GM06990 (cell line): ENCODE measurements at places on chromosomes 12 and 14.
A peak's percentile ranks its signal among the peaks of the same experiment; 100 is the strongest.

DNA sequence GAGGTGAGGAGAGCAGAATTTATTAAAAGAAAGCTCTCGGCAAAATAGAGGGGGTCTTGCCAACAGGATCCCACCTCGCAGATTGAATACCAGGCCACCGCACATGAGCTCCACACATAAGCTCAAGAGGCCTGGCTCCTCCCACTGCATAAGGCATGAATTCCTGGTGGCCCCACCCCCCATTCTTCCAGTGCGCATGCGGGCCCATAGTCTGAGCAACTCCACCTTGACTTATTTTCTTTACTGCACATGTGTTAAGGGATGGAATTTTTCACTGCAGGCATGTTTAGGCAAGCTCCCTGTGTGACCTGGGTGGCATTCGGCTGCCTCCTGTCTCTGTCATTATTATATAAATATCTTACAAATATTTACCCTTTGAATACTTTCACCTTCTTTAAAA lies 412.5 kb downstream of the RMST start:
- no peak for DNase-seq

DNA sequence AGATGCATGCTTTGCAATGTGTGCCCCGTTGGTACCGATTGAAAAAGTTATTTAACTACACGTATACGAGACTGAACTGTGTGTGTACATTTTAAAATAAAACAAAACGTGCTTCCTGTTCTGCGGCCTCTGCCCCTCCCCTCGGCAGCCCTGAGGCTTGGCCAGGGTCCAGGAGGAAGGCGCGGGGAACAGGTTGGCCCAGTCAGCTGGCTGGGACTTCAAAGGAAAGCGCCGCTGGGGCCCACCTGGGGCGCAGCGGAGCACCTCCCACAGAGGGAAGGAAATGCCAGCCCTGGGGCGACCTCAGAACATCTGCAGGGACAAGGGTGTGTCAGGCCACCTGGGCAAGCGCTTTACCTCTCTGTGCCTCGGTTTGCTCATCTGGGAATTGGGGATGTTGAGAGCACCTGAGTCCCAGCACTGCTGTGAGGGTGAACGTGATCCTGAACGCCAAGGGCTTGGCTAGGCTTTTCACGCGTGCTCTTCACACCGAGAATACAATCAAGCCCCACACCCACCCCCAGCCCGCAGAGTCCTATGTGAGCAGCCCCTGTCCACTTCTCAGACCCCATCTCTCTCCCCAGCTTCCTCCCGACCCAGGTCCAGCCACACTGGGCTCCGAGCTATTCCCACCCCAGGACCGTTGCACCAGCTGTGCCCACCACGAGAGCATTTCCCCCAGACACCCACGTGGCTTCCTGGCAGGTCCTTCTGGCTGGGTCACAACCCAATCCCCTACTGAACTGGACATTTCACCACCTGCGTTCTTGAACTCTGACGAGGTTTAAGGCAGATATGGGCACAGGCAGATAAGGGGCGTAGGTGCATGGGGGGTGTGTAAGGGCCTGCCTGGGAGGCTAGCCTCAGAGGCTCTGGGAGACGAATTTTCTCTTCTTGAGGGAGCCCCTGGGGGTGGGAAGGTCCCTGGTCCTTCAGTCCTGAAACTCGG lies 41.9 kb upstream of the NCOR2 start:
- peak; percentile 86 for DNase-seq

DNA sequence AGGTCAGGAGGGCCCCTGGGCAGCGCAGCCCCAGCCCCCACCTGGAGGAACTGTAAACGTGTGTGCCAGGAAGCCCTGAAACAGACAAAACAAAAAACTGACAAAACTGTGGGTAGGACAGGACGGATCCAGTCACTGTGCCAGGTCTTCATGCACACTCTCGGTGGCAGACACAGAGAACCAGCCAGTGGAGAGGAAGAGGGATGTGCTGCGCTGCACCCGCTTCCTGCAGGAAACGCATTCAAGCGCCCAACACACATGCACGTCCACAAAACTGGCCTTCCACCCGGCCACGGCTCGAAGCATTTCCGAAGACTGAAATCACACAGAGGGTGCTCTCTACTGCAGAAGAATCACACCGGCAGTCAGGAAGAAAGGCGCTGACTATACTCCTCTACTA lies 16.9 kb downstream of the BRF1 start:
- DNase-seq = no peak

GRCh38 chr12:68866950-68867349 lies 59.0 kb downstream of the MDM2 start:
- no peak for DNase-seq

- no peak for DNase-seq
Measured at GRCh38 chr12:82213761-82214160, 144.4 kb downstream of the CCDC59 start.

DNA sequence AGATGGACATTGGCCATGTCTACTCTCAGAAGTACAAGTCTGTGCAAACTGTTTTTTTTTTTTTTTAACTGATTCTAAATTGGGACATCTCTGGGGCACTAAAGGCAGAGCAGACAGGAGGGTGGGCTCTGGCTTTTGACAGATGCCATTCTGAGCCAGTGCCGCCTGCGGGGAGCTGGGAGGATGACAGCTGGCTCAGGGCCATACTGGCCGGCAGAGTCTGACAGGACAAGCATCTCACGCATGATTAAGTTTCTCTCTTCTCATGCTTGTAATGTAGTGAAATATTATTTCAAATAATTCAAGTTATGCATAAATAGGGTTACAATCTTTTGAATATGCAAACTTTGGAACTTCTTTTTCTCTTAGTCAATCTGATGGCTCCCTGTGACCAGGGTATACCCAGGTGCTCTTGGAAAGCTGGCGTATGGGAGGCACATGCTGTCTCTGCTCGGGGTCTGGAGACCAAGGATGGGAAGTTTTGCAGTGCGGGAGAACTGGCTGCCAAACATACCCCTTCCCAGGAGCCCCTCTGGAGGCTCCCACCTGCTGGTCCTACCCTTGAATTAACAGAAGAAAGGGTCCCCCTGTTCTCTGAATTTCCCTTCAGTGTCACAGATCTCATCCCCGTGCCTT lies 7.6 kb downstream of the CDCA4 start:
- no peak for DNase-seq

DNA sequence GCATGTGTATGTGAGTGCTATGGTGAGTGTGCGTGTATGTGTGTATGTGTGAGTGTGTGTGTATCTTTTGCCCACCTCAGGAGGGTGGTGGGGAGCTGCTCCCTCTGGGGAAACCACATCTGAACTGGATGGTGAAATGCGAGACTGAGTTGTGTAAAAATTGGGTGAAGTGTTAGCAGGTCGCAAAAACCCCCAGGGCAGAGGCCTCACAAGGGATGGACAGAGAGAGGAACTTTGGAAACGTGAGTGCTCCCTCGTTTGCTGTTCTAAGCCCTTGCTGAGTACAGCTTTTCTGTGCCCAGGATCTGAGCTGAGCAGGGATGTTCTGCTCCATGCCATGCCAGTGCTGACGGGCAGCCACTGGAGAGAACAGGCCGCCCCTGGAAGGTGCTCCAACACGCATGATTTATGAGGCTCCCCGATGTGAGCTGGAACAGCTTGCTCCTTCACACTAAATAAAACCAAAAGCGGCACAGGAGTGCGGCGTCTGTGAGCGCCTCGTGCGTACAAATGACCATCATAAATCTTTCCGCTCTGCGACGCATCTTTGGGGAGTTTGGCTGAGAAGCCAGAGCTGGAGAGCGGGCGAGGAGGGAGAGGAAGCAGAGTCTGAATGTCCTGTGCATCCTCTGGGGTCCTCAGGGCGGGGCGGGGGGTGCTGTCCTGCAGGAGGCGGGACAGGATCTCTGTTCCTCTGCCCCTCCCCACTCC lies 14.1 kb upstream of the GALNT9 start:
- DNase-seq = no peak

GRCh38 chr14:29271669-29272068 lies 505.1 kb downstream of the FOXG1 start:
- no peak for DNase-seq

DNA sequence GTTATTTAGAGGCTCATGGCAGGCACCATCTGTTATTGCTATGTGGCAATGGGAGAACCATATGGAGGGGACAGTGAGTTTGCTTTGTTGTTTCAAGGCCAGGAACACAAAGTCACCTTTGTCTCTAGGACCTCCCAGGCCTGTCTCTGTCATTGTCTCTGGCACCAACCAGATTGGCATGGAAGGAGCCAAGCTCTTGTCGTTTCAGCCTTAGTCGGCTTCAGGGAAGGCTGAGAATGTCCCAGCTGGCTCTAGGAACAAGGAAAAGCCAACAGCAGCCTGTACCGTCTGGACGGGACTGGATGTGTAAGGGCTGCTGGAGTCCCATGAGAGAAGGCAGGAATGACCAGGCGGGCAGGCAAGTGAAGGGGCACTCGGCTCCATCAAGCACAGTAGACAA lies 29.2 kb downstream of the RPH3A start:
- no peak for DNase-seq

- DNase-seq = no peak
Measured at GRCh38 chr14:95254288-95254687, 65.4 kb downstream of the CLMN start.

GRCh38 chr14:72891666-72892102 lies 2.2 kb downstream of the DPF3 start:
- DNase-seq = peak; percentile 35

GRCh38 chr14:78823035-78823434 lies 652.9 kb downstream of the NRXN3 start:
- DNase-seq = no peak

DNA sequence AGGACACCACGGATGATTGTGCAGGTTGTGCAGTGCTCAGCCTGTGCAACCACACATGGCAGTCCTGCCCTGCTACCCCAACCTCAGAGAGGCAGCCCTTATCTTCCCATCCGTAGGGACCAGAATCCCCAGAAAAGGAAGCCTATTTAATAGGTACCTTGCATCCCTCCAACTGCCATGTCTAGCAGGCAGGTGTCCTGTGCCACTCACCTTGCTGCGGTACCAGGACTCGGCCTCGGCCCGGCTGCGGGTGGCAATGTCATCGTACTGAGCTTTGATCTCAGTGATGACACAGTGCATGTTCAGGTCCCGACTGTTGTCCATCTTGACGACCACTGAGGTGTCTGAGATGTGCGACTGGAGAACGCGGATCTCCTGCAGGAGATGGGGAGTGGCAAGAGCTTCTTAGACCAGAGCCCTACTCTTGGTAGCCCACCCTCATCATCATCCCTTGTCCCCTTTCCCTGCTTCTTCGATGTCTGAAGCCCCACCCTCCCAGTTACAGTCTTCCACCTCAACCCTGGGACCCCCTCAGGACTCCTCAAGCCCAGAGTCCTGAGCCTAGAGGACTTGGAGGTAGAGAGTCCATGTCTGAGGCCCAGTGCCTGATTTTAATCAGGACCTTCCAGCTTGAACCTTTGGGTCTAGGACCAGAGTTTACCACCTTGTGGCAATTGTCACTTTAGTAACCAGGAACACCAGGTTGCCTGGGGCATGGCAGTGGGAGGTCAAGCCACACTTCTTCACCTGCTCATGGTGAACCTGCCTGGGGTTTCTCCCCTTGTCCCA lies 20.5 kb downstream of the KRT7 start:
- no peak for DNase-seq

DNA sequence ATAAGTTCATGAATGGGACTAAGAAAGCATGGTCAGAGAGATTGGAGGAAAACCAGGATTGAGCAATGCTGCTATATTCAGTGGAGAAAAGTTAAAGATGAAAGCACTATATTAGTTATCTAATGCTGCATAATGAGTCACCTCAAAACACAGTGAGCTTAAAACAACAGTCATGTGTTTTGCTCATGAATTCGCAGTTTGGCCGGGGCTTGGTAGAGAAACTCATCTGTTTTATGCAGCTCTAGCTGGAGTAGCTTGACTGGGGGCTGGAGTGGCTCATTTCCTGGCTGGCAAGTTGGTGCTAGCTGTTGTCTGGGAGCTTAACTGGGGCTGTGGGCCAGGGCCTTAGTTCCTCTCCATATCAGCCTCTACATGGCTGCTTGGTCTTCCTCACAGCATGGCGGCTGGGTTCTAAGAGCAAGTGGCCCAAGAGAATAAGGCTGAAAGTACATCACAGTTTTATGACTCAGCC lies 90.1 kb downstream of the ADCK1 start:
- DNase-seq = no peak

DNA sequence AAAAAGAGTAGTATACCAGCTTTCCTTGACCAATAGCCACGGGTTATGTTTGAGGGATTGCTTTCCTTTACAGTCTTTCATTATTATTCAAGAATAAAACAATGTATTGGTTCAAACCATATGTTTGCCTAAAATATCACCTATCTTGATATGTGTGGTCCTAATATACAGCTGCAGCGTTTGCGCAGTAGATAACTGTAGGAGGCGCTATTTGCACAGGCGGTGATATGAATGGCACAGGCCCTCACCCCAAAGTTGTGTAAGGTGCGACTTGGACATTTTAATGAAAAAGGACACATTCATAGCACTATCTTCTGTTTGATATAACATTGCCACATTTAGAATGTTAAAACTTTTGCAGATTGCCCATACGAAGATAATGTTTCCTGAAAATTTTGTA lies 298.4 kb downstream of the TRHDE start:
- DNase-seq = no peak

DNA sequence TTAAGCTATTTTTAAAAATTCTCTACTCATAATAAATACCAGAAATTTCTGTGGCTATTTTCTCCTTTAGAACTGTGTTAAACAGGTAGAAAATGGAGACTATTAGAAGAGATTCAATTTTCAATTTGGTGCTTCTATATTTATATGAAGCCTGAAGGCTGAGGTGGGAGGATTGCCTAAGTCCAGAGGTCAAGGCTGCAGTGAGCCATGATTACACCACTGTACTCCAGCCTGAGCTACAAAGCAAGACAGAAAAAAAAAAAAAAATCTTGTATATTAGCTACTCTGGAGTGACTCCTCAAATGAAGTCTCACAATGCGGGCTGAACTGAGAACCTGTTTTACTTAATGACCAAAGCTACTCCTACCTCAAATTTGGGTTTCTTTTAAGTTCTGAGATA lies 9.8 kb upstream of the DPF3 start:
- DNase-seq = no peak

DNA sequence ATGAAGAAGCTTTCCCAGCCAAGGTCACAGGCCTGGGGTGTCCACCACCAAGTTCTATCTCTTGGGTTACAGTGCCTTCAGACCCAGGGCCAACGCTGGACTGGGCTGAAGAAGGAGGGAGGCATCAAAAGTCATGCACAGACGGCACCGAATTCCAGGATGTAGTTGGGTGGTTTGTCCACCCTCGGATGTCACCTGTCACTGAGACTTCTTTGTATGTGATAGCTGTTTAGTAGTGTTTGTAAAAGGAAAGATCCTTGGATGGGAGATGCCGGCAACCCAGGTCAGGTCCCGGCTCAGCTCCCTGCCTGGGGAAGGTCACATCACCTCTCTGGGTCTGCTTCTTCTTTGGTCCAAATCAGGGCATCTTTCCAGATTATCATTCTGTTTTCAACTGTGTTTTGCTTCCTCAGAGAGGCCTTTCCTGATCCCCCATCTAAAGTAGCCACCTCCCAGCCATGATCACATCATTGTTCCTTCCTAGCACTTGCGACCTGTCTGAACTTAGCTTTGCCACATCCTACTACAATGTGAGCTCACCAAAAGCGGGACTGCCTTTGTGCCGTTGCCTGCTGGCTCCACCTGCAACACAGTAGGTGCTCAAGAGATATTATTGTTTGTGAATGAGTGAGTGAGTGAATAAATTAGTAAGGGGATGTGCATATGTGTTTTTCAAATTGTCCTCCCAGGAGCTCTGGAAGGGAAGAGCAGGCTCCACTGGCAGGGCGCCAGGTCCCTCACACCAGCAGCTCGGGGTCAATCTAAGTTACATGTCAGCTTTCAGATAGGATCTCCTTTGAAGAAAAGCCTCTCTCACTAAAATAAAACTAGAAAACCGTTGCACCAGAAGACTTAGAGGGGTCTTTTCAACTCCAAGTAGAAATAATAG lies 2.1 kb downstream of the TSPAN11 start:
- DNase-seq = no peak

- no peak for DNase-seq
Measured at GRCh38 chr12:71333418-71333817, 106.2 kb upstream of the LGR5 start.

- DNase-seq = no peak
Measured at GRCh38 chr14:54582334-54582733, 15.4 kb downstream of the SAMD4A start.
